ENCODE measurements at places on chromosomes 3 and 15.

DNA sequence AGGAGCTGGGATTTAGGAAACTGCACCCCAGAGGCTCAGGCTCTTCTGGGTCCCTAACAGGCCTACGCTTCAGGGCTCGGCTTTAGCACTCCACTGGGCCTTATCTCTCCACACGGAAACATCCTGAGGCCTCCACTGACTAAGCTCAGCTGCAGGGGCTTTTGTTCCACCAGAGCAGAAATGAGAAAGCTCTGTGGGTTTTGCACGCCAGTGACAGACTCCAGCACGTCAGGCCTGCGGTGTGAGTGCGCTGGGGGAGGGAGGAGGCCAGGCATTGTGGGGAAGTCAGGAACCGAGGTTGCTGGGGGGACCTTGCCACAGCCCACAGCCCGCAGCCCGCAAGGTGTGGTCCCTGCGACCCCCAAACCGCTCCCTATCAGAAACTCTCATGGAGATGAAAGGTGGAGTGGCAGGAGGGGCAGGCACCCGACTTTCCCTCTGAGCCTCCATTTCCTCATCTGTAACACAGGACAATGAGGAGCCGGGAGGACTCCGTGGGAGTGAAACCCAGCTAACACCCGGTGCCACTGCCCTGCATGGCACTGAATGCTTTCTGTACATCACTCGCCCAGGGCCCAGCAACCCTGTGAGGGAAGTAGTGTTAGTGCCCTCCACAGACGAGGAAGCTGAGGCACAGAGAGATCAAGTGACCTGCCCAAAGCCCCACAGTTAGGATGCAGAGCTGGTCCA is 106.5 kb downstream of the TPRA1 start:
- no peak for DNase-seq

DNA sequence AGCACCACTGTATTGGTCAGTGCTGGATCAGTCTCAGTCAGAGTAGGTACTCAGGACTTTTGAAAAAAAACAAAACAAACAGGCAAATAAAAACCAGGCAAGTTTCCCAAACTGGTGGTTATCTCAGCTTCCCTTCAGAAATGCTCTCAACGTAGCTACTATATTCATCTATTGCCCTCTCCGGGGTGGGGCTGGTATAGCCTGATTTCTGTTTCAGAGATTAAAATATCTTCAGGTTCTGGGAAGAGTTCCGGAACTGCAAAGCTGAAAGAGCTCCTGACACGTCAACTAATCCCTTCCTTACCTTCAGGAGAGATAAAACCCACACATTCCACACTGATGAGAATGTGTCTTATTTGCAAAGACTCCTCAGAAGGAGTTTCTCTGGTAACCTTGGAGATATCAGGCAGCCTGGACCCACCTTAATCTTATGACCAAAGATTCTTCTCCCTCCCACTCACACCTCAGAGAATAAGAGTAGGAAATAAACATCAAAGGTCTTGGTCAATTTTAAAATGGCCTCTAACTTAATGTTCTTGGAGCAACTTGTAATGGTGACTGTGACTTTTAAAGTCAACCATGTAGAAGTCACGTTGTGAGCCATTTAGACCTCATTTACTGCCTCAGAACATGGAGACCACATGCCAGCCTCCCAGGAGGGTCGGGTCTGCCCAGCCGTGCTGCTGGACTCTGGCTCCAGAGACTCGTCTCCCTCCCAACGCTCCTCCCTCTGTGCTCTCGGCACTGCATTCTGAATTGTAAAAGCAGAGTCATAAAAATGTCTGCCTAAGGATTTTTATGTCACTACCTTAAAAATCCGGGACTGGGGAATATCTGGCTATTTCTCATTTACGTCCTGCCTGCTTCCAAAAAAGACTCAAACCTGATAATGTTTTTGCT is 53.8 kb downstream of the CDCP1 start:
- no peak for DNase-seq

GRCh38 chr3:4704552-4704951 is 211.4 kb downstream of the ITPR1 start:
- DNase-seq: no peak

- DNase-seq: peak; percentile 42
These were observed 7.7 kb downstream of the CCR2 start for GRCh38 chr3:46361408-46362283.

GRCh38 chr3:24086206-24086605 is 141.1 kb downstream of the NR1D2 start:
- DNase-seq: no peak

- no peak for DNase-seq
These were observed 87.4 kb downstream of the NFKBIZ start for GRCh38 chr3:101936419-101937356.

DNA sequence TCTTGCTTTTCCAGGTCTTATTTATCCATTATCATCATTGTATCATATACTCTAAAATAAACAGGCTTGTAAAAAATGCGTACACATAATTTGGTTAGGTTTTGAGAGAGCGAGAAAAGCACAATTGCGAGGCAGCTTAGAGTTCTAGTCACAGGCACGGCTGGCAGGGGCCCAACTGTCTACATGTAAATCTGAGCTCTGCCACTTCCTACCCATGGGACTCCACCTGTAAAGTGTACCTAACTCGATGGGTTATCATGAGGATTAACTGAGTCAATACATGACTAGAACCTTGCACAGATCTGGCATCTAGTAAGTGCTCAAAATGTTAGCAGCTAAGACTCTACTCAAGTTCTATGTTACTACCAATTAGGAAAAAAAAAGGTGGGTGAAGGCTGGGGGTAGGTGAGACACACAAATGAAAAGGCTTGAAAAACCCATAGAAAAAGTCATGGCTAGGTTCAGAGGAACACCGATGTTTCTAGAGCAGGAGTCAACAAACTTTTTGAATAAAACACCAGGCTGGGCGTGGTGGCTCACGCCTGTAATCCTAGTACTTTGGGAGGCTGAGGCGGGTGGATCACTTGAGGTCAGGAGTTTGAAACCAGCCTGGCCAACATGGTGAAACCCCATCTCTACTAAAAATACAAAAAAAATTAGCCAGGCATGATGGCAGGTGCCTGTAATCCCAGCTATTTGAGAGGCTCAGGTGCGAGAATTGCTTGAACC is 36.2 kb downstream of the GLB1 start:
- DNase-seq: no peak

DNA sequence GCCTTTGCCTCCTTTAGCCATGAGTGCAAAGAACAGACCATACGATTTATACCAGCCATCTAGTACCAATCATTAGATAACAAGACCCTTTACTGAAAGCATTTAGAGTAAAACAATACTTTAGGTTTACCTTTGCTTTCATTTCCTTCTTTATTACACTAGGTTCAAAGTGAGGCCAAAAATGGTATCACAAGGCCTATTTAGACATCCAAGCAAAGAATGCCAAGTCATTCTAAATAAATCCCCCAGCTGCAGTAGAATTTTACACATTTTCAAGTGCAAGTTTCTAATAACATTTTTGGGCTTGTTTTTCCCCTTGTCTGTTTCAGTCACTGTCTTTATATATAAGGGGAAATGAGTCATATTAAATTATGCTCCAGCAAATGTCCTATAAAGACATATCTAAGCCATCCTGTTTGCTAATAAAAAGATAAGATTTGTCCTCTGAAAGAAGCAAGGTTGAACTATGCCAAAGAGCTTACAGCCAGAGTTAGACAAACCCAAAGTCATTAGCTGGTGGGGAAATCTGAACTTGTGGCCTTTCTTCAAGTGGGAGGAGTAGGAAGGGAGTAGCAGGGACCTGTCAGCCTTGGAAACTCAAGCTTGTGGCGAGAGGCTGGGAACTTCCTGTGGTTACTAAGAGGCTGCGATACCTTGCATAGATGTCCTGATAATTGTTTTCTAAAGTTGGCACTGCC is 232.7 kb downstream of the MECOM start:
- peak; percentile 37 for DNase-seq

All from right cardiac atrium (tissue), 5 donors.